Posterior vena cava (tissue), 2 donors: ENCODE measurements at places on chromosomes 7 and 10. TPM values are rescaled to one million over a fixed set of nuclear protein-coding genes. Genes with fewer than 3 reads are reported as not detected.

Gene FAM237B
- total RNA-seq: not detected

Gene HDAC9
- 42.3 TPM for total RNA-seq

Gene GIMAP8
- 12.9 TPM for total RNA-seq

Gene RBP3
- not detected for total RNA-seq

Gene FBXL13
- 1.7 TPM for total RNA-seq

Gene CARD11
- 1.9 TPM for total RNA-seq

Gene HHEX
- 9.9 TPM for total RNA-seq

Gene PKD2L1
- not detected for total RNA-seq
